Left lung (tissue), 14 donors: ENCODE measurements at places on chromosomes 4 and X.

DNA sequence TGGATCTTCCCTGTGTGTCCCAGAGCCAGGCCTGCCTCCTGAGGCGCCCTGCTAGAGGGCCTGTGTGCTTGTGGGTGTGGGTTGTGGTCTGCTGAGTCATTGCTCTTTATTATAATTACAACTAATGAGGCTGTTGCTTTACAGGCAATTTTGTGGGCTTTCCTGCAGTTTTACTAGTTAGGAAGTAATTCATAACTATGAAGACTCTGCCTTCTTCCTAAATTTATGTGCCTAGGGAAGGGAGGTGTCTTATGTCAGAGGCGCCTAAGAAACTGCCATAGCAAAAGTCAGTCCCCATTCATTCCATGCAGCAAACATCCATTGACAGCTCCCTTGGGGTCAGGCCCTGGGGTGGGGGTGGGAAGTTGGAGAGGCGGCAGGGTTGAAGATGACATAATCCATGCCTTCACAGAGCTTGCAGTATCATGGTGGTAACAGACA, 359.2 kb downstream of the IDS start:
- H3K36me3 ChIP-seq: no peaks in the 10 kb centered on the region
- DNase-seq: no peak
- no peaks in the 10 kb centered on the region for H3K27me3 ChIP-seq

DNA sequence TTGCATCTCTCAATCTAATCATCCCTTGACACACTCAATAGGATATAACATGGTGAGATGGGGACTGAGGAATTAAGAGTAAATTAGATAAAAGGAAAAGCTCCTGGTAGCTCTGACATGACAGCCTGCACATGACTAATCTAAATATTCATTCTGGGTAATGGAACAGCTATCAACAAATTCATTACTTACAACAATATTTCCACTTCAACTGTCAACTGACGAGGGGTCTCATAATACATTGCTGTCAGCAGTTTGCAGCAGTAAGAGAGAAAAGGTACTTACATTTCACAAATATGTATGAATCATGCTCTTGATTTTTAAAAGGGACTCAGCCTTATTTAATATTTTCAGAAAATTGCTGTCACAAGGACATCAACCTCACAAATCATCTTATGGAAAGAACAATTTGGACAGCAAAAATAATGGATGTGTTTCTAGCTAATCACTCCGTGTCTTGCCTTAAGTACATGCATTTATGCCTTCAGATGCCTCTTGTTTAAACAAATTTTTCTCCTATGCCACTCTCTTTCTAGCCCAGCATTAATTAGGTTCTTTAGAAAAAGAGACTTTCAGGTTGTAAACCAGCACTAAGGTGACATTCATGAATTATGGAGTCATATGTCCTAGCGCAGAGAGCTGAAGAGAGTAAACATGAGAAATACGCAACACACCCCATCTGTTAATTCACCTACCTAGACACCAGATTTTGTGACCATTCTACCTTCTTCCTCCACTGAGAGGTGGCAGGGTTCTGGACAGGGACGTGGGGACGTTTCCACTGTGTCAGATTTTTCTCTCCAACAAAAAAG, 99.6 kb upstream of the TMEM150C start:
- DNase-seq: no peak
- H3K27ac ChIP-seq: no peak overlapping the region
- no peaks in the 10 kb centered on the region for H3K27me3 ChIP-seq
- no peak overlapping the region for H3K4me3 ChIP-seq
- no peaks in the 10 kb centered on the region for H3K36me3 ChIP-seq

DNA sequence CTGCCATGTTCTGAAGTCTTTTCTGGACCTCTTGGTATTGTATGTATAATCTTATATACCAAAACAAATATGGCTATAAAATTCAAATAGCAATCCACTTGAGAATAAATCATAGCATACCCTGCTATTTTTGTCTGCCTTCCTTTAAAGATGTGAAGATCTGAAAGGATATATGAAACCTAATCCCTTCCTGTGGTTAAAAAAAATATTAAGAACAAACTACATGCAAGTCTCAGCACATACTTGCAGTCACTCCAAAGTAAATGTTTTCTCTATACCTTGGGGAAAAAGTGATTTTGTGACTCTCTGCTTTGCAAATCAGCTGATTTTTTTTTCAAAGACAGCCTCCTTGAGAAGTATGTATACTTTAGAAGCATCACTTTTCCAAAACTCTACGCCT, 322.9 kb downstream of the ANKRD50 start:
- DNase-seq: no peak
- H3K27me3 ChIP-seq: no peaks in the 10 kb centered on the region
- H3K36me3 ChIP-seq: no peaks in the 10 kb centered on the region

- DNase-seq: no peak
- peaks cover 3% of the 10 kb centered on the region for H3K36me3 ChIP-seq
- H3K27me3 ChIP-seq: no peaks in the 10 kb centered on the region
- H3K27ac ChIP-seq: no peak overlapping the region
These were observed 55.3 kb downstream of the TMEM131L start for GRCh38 chr4:153521478-153521877.

GRCh38 chr4:30866907-30867306, 146.7 kb downstream of the PCDH7 start:
- no peaks in the 10 kb centered on the region for H3K36me3 ChIP-seq
- no peak for DNase-seq
- no peak overlapping the region for H3K4me3 ChIP-seq
- no peaks in the 10 kb centered on the region for H3K27me3 ChIP-seq

GRCh38 chrX:17373337-17373736, 1.7 kb upstream of the NHS start:
- H3K36me3 ChIP-seq: no peaks in the 10 kb centered on the region
- H3K27me3 ChIP-seq: peaks cover 7% of the 10 kb centered on the region
- no peak for DNase-seq
- H3K4me3 ChIP-seq: no peak overlapping the region
- no peak overlapping the region for H3K27ac ChIP-seq
- H3K4me1 ChIP-seq: no peaks in the 10 kb centered on the region

DNA sequence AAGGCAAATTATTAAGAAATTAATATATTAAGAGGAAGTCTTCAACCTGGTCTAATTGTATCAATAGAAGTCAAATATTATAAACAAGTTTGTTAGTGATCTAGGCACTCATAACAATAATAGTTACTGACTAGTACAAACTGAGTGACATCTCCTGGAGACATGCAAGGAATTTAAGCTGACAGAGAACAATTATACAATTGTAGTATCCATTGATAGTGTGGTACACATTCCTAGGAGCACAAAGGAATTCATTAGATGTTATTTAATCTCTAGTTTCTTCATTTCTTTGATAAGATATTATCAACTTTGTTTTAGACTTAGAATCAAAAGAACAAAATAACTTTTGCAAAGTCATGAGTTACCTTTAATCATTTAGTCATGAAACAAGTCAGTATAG, 1048.6 kb downstream of the PCDH7 start:
- H3K4me3 ChIP-seq: no peak overlapping the region
- DNase-seq: no peak
- H3K27ac ChIP-seq: no peak overlapping the region
- no peaks in the 10 kb centered on the region for H3K27me3 ChIP-seq

DNA sequence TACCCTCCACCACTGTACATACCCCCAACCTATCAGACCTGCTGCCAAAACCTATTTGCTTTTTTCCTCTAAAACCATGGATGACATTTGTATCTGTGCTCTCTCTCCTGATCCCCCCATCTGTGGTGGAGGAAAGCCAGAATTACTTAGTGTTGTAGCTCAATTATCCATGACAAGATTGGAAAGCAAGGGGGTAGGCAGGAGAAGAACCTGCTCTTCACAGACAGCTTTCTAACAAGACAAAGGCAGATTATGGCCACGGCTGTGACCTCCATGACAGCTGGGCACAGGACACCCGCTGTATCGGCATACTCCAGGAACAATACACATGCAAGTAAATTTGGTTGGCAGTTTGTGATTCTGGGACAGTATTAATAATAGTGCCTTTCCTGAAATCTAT, 186.7 kb downstream of the ENOX2 start:
- H3K4me1 ChIP-seq: no peaks in the 10 kb centered on the region
- H3K4me3 ChIP-seq: no peak overlapping the region
- no peaks in the 10 kb centered on the region for H3K27me3 ChIP-seq
- H3K36me3 ChIP-seq: no peaks in the 10 kb centered on the region
- DNase-seq: no peak
- no peak overlapping the region for H3K27ac ChIP-seq

DNA sequence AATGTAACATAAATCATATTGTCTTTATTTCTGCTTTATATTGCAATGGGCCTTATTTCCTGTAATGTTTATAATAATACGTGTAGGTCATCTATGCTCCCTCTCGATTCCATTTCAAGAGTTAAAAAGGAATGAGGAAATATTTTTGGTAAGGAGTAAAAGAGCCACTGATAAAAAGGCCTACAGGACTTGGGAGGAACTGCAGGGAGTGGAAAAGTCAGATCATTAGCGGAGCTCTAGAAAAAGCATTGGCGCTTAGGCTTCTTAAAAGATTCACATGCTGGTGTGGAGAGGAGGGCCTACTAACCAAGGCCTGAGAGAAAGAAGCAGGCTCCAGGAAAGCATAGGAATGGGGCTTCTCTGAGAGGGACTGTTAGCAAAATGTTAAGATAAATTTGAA, 82.9 kb upstream of the PNPLA4 start:
- H3K4me1 ChIP-seq: no peaks in the 10 kb centered on the region
- no peaks in the 10 kb centered on the region for H3K27me3 ChIP-seq
- no peak for DNase-seq

DNA sequence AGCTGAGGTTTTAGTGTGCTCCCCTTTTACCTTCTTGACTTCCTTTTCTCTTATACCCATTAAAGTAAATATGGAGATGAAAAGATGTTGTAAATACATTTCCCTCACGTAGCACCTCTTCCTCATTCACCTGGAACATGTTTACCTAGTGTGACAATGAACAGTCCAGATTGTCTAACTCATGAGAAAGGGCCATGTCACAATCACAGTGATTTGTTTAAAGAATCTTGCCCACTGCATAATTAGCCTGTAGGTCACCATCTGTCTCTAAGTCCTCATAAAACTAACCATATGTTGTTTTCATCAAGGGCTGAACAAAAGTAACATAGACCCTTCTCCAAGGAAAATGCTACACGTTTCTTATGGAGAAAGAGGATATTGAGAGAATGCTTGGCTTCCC, 85.7 kb downstream of the TSPAN5 start:
- no peak overlapping the region for H3K4me3 ChIP-seq
- no peaks in the 10 kb centered on the region for H3K4me1 ChIP-seq
- H3K27me3 ChIP-seq: no peaks in the 10 kb centered on the region
- H3K36me3 ChIP-seq: no peaks in the 10 kb centered on the region
